ENCODE measurements at places on chromosomes 7 and 10.

DNA sequence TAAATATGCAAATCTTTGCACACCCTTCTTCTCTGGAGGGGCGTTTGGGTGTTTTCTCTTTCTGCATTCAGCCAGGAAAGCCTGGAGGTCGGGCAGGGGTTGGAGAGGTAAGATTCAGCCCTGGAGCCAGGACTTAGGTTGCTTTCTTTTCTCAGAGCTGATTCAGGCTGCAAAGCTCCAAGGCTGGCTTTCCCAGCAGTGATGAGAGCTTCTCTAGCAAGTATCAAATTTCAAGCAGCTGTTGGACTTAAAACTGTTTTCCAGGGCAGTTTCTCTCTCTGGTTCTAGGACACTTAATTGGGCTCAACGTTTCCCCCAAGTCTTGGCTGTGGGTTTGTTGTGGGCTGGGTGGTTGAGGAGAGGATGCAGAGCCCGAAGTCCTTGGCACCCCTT is 608 bp downstream of the AKR1B10 start:
- peak; percentile 80 for DNase-seq

- no peak for DNase-seq
These were observed 82.9 kb downstream of the CDK14 start for GRCh38 chr7:90678986-90679385.

- DNase-seq, result no peak
These were observed 14.0 kb downstream of the MKLN1 start for GRCh38 chr7:131341690-131342089.

DNA sequence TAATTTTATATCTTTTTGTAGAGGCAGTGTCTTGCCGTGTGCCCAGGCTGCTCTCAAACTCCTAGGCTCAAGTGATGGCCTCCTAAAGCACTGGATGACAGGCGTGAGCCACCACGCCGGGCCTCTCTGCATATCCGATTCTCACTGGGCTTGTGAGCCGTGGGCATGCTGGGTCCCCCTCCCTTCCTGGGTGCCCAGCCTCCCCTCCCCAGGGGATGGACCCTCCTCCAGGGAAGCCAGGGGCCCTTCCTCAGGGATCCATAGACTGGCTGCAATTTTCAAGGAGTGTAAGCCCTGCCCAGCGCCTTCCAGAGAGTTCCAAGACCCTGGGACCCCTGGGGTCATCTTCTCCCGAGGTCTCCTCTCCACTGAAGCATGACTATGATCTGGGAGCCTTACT is 23.7 kb upstream of the ELFN1 start:
- no peak for DNase-seq

GRCh38 chr7:75879771-75880184 is 944 bp downstream of the RHBDD2 start:
- DNase-seq, result peak; percentile 53

GRCh38 chr10:78764846-78765430 is 303.8 kb upstream of the ZMIZ1 start:
- no peak for DNase-seq

DNA sequence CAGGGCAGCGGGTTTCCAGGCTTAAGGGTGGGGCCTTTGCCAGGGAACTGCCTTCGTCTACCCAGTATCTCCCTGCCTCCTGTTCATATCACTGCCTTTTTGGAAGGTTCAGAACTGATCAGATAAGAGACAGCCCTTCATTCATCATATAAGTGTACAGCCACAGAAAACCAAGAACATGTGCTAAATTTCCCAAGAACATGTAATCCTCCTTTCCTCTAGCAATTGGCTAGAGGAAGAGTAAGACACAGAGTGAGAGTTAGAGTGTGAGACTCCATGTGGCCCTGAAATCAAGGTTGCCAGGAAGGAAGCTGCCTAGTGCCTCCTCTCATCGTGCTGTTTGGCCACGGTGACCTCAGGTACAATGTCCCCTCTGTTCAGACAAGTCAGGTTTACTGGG is 770.9 kb downstream of the TNS3 start:
- no peak for DNase-seq

GRCh38 chr7:129886818-129887186 is 66.0 kb downstream of the UBE2H start:
- DNase-seq, result no peak

- no peak for DNase-seq
These were observed 134.5 kb downstream of the PPP1R3A start for GRCh38 chr7:113784316-113784715.

GRCh38 chr10:15200626-15201025 is 32.1 kb upstream of the NMT2 start:
- peak; percentile 89 for DNase-seq

DNA sequence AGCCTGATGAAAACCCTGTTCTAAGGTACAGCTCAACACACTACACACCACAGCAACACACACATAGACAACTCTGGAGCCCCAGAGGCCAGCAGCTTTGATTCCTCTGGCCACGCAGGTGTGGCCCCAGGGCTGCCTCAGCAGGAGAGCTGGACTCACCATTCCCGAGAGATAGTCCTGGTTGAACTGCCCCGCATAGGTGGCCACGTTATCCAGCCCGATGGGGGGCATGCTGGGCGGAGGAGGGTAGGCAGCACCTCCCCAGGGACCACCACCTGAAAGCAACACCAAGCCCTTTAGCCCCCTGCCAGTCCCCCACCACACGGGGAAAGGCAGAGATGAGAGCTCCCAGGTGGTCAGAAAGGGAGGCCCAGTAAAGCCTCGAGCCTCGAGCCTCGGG is 34.7 kb downstream of the ANXA11 start:
- DNase-seq, result no peak

Data from cardiac fibroblast (primary cell).